T-helper 2 cell (primary cell): ENCODE measurements at places on chromosomes 5 and 9.

DNA sequence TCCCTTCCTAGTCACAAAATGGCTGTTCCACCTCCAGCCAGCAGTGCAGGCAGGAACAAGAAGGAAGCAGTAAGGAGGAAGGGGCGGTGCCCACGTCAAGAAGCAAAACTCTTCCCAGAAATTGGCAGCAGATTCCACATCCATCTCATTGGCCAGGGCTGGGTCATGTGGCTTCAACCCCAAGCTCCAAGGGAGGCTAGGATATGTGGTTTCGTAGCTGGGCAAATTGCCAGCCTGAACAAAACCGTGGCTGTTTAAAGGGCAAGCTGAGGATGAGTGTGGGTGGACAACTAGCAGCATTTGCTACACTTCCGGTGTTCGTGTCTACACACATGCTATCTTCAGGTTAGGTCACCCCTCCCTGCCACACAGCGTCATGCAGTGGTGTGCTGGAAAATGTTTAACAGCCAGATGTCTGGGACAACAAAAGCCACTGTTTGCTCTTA, 92.1 kb upstream of the MAP1B start:
- no peak for DNase-seq

GRCh38 chr5:60821488-60822284, 22.4 kb downstream of the ELOVL7 start:
- no peak for DNase-seq

- no peak for DNase-seq
Observed at GRCh38 chr5:50766462-50766861, 100.0 kb downstream of the PARP8 start.

DNA sequence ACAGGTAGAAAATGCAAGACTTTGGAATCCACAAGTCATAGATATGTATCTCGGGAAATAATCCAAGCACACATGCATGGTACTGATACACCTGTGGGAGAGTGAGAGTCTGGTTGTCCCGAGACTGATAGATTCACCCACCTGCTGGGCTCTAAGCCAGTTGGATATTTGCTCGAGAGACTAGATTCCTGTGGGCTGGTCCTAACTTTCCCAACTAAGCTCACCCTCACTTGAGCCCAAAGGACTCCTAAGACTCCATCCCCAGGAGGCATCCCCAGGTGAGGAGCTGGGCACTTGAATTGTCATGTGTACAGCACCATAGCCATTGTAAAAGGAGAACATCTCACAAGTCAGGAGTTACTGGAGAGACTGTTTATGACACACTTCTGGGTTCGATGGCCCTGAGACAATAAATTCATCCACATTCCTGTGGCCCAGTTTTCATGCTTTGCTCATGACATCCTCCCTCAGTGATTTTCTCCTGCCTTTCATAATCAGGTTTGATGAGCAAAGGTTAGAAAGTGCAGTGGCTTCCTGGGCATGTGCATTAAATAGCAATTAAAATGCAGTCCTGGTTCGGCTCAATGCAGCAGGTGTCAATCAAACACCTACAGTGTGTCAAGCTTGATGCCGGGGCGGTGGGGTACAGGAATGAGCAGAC, 18.1 kb downstream of the SLC1A1 start:
- no peak for DNase-seq

- no peak for DNase-seq
Observed at GRCh38 chr5:18023275-18023674, 389.0 kb downstream of the TAF11L14 start.

DNA sequence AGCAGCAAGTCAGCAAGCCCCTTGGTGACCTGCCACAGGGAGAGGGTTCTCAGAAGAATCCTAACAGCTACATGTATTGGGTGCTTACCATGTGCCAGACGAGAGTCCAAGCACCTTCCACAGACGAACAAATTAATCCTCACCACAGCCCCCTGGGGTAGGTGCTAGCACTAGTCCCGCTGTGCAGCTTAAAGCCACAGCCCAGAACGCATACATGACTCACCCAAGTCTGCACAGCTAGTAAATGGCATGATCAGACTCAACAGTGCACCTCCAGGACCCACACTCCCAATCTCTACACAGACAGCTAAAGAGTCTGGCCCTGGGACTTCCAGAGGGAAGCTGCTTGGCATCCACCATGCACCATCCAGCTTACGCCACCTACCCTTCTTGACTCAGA, 111.5 kb downstream of the PAX5 start:
- DNase-seq = no peak
